Stimulated activated CD4-positive, alpha-beta T cell treated with anti-CD3 and anti-CD28 coated beads, Interleukin-15, amount 100 ng/mL, for 1 hour (primary cell): ENCODE measurements at places on chromosomes 7 and 10.

DNA sequence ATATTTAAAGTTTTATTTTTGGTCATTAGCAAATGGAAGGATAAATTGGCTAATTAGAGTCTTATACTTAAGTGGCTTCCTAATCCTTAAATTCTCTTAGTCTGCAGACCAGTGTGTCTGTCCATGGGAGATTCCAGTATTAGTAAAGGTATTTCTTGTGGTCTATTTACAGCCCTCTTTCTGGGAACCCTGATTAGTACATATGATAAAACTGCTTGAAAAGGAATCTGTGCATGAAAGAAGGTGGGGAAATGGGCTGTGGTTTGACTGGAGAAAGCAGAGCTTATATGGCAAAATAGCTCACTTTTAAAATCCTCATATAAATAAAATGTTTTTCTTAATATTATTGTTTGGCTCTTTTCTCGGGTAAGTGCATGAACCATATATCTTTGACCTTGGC, 124.5 kb upstream of the RHOBTB1 start:
- DNase-seq: no peak

DNA sequence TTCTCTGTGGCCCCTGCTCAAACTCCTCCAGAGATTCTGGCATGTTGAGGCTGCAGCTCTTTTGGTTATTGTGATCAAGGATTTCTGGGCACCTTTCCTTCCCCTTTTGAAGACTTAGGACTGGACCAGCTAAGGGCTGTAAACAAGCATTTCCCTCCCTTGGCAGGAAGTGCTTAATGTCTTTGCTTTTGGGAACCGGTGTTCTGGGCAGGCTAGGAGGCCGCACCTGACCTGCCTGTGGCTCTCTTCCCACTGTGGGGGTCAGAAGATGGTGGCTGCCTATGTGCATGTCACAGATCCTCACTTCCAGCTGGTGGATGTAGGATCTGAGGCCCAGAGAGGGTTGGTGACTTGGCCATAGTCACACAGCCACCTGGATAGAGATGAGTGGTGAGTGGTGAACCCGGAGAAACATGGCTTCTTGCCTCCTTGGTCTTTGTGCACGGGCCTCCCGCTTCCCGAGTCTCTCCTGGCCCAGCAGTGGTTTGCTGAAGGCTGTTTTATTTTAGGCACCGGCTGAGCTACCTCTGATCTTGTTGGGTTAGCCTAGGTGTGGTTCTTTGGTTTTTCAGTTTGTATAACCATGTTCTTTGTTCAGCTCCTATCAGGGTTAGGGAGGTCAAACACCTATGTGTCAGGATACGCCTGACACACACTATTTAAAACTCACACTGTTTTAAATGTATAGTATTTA, 82.0 kb downstream of the GRK5 start:
- no peak for DNase-seq

GRCh38 chr10:47067949-47068940, 157.0 kb downstream of the PTPN20 start:
- no peak for DNase-seq

- no peak for DNase-seq
These were observed 111.5 kb downstream of the CCNY start for GRCh38 chr10:35447693-35448407.

DNA sequence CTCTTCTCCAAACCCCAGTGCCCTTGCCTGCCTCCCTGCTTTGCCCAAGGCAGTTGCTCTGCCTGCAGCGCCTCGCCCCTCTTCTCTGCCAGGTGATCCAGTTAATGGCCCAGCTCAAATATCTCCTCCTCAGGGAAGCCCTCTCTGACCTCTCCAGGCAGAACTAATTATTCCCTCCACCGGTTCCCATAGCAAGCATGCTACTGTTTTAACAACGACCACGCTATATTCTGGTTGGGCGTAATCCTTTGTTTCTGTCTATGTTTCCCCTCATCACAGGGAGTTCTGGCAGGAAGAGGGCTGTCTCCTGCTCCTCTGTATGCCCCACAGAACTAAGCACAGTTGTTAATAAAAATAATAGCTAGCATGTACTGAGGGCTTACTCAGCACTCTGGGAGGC, 36.8 kb upstream of the R3HCC1L start:
- DNase-seq: no peak

GRCh38 chr10:1399431-1400100, 337.8 kb downstream of the ADARB2 start:
- no peak for DNase-seq

DNA sequence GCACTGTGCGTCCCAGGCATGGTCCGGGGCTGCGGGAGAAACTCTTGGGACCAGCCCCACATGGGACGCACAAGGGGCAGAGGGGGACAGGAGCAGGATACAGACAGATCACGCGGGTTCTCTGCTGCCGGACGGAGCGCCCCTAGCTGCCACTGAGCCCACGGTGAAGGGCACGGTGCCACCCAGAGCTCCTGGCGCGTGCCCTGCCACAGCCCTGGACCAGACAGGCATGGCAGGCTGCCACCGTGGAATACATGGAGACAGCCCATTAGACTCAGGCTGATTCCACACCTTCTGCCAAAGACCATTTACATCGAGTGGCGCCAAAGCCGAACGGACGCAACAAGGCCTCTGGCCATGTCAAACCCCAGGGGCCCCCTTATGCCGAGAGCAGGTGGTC, 90.4 kb downstream of the MAD1L1 start:
- no peak for DNase-seq

DNA sequence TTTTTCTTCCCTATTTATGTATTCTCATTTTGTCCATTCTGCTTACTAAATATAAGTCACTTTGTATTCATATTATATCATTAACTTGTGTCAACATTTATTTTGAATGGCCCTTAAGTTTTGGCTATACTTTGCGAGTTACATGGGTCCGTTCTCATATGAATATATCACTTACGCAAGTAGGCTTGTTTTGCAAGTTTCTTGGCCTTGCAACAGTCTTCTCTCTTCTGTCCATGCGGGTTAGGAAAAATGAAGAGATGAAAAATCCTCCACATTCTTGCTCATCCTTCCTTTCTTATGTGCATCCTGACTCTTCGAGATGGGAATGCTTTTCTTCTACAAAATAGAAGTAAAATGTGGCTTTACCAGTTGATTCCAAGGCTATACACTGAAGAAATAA, 82.8 kb downstream of the GPR158 start:
- DNase-seq: no peak

- no peak for DNase-seq
These were observed 41.1 kb downstream of the MINPP1 start for GRCh38 chr10:87545783-87546182.

DNA sequence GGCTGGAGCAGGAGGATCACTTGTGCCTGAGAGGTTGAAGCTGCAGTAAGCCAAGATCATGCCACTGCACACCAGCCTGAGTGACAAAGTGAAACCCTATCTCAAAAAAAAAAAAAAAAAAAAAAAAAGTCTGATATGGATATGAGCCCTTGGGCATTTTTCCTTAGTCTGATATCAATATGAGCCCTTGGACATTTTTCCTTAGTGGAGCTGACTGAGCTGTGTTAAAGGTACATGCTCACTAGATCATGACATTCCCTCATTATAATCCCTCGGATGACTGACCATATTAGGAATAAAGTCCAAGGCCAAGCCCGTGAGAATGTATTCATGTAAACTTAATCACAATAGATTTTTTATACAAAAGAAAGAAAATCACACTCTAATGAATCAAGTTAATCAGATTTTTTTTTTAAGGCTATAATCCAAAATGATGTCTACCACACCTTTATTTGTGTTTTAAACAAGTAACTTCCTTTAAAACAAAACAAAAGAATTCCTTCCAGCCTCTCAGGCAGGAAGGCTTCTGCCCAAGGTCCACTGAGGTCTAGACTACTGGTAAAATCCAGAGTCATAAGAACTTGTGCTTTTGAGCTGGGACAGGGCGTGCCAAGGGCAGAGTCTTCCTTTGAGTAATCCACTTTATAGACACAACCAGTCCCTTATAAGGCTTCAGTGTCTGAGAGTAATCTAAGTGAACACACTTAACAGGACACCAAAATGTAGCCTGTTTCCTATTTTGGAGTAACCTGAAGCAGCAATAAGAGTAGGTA, 5.5 kb downstream of the PPA1 start:
- DNase-seq: no peak
